ENCODE measurements at places on chromosomes 7 and 10.
A peak's percentile ranks its signal among the peaks of the same experiment; 100 is the strongest.

DNA sequence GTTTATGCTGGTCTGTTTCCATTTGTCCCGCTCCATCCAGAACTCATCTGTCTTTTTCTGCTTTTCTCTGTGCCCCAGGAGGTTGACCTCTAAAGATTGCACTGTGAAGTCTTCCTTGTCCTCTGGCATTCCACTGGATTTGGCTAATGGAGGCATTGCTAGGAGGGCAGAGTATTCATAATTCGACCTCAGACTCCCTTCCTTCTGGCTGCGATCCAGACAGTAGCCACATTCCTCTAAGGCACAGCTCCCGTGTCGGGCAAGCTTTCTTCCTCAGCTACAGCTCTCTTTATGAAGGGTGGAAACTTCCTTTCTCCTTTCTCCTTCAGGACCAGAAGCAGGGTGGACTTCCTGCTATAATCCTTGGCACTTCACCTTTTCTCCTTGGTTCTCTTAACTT lies 175.9 kb downstream of the BAMBI start:
- DNase-seq, result no peak

DNA sequence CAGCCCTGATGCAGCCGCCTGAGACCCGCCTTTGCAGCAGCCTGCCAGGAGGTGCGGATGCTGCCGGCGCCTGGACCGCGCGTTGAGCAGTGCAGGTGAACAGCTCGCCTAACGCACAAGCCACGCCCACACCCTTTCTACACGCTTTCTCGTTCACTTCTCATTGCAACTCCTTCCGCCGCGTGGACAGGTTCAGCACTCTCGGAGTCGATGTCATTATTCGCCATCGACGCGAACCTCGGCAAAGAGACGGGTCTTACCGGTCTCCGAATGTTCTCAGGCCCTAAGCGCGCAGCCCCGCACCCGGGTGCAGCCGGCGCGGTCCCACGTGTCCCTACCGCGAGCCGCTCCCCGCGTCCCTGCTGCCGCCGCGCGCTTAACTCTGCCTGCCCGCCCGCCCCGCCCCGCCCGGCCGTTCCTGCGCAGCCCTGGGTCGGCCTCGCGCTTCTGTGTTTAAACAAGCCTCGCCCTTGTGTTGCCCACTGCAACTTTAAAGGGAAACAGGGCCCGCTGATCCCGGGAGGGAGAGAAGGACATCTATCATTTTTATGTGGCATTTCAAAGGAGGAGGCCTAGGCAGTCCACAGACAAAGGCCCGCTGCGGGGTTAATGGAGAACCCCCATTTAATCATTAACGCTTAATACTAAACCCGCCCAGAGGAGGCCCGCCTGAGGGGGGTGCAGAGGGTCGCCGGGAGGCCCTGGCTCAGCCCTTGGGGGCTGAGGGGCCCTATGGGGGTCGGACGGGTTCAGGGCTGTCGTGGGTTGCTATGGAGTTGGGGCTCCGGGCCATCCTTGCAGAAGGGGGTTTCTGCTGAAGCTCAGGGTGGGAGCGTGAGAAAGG lies 128.5 kb downstream of the WDR11 start:
- DNase-seq, result no peak

GRCh38 chr7:381211-382042 lies 91.5 kb downstream of the FOXL3 start:
- DNase-seq, result peak; percentile 47

- no peak for DNase-seq
These were observed 664.3 kb downstream of the KCNMA1 start for GRCh38 chr10:76973091-76974016.

DNA sequence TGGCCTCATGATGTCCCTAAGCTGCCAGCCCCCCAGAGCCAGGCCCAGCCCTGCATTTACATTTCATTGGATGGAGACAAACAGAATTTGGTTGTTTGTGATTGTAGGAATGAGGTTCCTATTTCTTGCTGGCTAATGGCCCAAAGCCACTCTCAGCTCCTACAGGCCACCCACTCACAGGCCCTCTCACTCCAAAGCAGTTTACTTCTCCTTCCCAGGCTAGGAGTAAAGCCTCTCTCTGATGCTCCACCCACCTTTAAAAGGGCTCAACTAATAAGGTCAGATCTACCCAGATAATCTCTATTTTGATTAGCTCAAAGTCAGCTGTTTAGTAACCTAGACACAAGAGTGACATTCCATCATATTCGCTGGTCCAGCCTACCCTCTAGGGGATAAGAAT lies 11.2 kb upstream of the CUZD1 start:
- no peak for DNase-seq

GRCh38 chr10:59079386-59080226 lies 96.8 kb upstream of the PHYHIPL start:
- no peak for DNase-seq

DNA sequence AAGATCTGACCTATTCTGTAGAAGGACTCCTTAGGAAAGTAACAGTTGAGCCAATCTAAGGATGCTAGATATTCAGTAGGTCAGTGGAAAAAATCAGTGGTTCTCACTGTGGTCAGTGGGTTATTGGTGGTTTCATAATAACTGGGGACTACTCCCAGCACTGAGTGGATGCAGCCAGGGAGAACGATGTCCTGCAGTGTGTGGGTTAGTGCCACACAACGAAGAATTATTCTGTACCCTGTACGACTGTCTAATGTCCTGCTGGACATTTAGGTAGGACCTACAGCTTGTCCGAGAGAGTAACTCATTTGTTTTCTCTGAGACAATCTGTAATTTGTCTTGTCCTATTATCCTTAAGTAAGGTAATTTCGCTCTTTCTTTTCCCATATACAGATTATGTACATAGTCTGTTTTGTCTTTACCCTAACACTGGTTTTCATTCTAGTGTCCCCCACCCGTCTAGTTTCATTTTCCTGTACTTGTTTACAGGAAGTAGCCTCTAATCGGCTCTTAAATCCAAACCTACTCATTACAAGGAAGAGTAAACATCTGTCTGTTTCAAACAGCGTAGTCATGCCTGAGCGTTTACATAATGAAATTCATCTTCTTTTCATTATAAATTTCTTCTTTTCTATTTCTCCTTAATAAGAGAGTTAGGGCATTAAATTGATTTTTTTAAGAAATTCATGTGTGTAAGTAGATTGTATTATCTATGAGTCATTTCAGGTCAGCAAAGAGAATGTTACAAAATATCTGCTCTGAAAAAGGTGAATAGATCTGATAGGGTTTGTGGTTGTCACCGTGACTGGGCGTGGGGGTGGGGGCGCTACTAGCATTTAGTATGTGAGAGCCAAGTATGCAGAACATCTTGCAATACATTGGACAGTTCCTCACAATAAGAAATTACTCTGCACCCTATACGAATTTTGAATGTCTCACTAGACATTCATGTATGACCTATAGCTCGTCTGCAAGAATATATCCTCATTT lies 8.3 kb upstream of the ZC3HAV1L start:
- peak; percentile 63 for DNase-seq

DNA sequence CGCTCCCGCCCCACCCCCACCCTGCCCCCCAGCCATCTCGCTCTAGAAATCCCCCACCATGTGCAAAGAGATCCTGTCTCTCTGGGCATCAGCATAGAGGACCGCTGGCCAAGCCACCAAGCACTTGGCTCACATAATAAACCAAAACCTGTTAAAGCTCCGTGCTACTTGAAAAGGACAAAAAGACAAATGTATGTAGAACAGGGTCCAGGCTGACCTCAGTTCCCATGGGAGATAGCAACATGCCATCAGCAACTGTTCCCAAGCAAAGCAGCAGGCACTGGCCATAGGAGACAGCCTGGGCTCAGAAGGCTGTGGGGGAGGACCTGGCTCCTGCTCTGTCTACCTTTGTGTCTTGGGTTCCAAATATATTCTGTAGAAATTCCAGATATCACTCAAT lies 38.4 kb upstream of the GDF10 start:
- DNase-seq, result no peak

- DNase-seq, result no peak
These were observed 1034.5 kb upstream of the LRRTM3 start for GRCh38 chr10:65891073-65891981.

DNA sequence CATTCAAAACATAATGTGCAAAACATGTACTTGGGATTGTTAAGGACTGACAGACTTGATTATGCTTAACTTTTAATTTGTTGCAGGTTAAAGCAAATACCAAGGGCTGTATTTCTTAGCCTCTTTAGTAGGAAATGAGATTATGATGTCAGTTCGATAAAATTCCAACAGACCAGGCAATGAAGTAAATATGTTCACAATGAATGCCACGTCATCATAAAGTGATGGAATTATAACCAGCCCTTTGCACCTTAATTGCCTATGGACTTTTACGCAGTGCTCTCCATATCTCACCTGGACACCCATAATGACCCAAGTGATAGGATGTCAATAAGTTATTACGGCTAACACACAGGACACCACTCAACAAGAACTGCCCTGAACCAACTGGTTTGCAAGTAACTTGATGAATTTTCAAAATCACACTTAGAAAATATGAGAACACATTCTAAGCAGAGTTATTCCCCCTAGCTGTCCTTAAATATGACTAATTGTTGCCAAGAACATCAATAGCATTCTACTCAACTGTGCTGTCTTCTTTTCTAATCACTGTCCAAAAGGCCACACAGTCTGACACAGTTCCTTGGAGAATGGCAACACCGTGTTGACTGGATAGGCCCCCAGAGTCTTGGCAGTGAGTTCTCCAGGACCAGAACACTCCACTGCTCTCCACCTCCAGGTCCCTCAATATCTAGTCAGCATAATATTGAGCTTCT lies 115.0 kb downstream of the CHCHD3 start:
- no peak for DNase-seq

DNA sequence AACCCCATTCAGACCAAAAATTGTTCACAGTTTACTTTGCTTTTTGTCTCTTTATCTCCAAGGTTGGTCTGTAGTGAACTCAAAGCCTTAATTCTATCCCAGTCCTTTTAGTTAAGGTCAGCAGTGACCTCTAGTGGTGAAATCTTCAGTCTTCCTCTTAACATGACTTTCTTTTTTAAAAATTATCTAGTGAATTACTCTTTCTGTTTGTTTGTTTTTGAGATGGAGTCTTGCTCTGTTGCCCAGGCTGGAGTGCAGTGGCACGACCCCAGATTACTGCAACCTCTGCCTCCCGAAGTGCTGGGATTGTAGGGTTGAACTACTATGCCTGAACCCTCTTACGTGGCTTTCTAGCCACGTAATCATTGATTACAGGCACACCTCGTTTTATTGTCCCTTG lies 25.0 kb downstream of the ZNF487 start:
- DNase-seq, result no peak

GRCh38 chr10:86178401-86179152 lies 188.0 kb downstream of the GRID1 start:
- no peak for DNase-seq

GRCh38 chr7:93973134-93973533 lies 31.0 kb downstream of the BET1 start:
- no peak for DNase-seq

DNA sequence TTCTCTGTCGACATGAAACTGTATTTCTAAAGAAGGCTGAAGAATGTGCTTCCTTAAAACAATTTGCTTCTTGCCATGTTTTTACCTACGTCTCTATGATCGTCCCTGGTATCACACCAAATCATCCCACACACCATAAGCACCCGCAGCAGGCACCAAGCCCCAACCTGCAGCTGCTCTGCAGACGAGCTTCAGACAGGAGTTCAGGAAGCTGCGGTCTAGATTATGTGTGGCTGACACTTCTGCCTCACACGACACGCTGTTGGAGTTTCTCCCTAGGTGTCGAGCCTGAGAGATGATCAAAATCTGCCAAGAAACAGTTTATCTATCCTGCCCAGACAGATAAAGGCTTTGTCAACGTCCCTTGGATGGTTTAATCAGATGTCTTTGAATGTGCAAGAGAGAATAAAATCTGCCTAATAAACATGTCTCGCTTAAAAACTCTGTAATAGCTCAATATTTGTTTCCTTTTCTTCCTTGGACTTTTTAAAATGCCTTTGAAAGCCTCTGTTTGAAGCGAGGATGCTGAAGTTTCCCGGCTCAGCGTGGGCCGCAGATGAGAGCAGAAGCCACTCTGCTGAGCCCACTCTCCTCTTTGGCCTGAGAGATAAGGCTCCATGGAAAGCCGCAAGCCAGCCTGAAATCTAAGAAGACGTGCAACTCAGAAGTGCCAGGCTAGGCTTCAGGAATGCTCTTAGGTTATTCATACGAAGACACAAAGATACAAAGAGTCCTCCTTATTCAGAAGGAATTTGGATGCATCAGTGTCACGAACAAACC lies 158.3 kb upstream of the PFKP start:
- DNase-seq, result peak; percentile 6

DNA sequence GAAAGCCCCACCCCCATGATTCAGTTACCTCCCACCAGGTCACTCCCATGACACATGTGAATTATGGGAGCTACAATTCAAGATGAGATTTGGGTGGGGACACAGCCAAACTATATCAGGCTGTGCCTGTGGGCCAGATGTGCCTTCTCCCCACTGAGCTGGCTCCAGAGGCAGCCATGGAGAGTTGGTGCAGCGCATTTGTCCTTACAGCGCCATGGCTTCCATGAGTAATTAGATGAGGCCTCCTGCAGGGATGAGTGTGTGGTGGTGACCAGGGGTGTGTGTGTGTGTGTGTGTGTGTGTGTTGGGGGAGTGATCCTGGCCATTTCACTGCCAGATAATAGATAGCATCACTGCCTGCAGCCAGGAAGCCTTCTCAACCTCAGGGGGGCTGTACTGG lies 94.6 kb downstream of the FANK1 start:
- no peak for DNase-seq

Data from CD4-positive, alpha-beta T cell treated with Interleukin-4 for 1 hour (primary cell).